ENCODE measurements at places on chromosomes 13 and 19.
A peak's percentile ranks its signal among the peaks of the same experiment; 100 is the strongest.

DNA sequence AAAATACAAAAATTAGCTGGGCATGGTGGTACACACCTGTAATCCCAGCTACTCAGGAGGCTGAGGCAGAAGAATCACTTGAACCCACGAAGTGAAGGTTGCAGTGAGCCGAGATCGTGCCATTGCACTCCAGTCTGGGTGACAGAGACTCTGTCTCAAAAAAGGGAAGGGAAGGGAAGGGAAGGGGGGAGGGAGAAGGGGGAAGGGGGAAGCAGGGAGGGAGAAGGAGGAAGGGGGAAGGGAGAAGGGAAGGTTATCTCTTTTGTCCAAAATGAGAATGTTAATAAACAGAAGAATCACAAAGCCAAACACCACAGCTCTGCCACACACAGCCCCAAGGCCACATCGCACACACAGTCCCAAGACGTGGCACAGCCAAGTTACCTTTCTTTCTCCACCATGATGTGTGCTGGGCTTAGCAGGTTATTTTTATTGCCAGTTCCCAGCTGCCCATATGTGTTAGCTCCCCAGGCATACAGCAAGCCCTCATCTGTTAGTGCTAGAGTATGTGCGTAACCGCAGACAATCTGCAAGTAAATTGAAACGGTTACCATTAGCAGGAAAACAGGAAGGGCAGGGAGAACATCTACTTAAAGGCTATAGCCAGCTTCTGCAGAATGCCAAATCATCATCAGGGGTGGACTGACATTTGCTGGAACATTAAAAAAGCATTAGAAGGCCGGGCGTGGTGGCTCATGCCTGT, 34.3 kb downstream of the RCBTB1 start:
- ATAC-seq, result no peak

DNA sequence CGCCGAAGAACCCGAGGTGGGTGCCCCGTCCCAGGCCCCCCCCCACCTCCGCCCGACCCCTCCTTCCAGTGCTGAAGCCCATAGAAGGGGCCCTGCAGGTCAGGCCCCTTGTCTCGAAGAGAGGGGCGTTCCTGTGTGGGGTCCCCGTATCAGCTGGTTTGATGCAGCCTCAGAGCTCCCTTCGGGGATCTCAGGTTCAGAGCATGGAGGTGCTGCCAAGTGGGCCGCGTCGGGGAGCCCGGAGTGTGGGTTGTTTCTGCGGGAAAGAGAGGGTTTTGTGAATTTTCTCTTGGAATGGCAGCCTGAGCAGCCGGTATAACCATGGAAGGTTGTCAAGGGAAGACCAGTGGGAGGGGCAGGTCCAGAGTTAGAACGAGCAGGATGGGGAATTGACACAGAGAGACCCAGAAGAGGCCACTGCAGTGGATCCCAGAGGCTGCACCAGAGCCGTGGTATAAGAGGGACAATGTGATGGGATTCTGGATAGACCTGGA, 384 bp downstream of the TRAPPC2B start:
- no peak for ATAC-seq

DNA sequence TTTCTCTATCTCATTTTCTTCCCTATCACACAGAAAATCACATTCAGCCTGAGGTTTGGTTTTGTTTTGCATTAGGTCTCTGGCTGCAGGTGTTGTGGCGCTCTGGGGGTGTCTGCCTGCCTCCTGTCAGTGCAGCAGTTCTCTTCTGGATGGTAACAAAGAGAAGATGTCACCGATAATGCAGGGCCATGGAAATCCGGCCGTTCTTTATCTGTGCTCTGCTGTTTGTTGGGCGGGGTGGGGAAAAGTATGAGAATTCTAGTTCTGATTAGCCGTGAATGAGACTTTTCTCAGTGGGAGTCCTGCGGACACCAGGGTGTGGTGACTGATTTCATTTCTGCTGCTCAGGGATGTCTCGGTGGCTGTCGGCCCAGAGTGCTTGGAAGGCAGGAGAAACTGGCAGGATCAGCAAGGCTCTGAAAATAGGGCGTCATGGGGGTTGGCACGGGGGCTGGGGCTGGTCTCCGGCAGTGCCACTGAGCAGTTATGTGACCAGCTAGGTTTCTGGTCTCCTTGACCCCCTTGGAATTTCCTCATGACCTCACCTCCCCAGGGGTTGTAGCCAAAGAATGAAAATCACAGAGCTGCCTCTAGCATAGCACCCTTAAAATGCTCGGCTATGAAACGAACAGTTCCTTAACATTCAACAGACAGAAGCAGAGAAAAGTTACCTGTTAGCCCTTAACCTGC, 5.0 kb downstream of the RNF113B start:
- no peak for ATAC-seq

GRCh38 chr13:26475176-26476110, 82.0 kb upstream of the WASF3 start:
- ATAC-seq, result no peak

DNA sequence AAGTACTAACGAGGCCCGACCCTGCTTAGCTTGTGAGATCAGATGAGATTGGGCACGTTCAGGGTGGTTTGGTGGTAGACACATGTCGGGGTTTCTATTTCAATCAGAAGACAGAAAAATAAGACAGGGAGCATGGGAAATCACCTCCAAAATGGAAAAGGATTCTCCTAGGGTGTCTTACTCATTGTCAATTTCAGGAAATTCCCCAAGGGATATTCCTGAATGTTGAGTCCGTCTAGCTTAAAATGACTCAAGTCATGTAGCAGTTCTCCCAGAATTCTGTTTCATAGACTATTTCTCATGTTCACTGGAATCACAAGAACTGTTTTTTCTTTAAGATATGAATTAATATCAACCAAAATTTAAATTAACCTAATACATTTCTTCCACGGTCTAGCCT, 380.1 kb downstream of the EFNB2 start:
- no peak for ATAC-seq

DNA sequence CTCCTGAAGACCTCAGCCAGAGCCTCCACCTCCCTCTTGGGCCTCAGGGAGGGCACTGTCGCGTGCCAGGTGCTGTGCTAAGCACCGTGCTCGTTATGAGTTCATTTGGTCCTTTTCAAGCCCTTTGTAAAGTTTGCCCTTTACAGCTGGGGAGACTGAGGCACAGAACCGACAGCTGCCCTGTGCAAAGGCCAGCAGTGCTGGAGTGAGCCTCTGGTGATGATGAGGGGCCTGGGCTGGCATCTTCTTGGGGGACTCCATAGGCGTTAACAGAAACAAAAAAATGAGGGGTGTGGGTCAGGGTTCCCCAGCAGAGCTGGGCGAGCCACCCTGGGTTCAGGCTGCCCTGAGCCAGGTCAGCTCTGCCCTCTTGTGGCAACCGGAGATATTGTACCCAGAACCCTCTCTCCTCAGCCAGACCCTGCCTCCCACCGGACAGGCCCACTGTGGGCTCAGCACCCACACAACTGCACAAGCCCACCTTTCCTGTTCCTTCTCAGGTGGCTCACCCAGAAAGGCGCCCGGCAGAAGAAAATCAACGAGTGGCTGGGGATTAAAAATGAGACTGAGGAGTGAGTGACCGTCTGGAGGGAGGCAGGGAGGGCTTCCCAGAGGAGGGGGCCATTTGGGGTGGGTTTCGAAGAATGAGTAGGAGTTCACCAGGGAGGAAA, 5.5 kb upstream of the IFI30 start:
- ATAC-seq, result peak; percentile 93

- ATAC-seq, result no peak
These were observed 563.7 kb downstream of the EFNB2 start for GRCh38 chr13:105971738-105972137.

DNA sequence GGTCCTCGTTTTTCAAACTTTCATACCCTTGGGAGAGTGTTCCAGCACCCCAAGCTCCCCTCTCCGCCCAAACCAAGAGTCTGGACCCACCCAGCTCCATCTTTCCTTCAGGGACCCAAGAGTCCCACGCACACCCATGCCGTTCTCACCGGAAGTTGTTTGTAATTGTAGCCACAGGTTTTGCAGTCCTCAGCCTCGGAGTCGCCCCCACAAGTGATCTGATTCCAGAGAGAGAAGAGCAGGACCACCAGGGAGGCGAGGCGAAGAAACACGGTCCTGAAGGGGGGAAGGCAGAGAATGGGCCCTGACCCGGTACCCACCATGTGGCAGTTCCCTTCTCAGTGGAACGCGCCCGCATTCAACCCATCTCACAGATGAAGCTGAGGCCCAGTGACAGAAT, 3.4 kb upstream of the LENG1 start:
- no peak for ATAC-seq

DNA sequence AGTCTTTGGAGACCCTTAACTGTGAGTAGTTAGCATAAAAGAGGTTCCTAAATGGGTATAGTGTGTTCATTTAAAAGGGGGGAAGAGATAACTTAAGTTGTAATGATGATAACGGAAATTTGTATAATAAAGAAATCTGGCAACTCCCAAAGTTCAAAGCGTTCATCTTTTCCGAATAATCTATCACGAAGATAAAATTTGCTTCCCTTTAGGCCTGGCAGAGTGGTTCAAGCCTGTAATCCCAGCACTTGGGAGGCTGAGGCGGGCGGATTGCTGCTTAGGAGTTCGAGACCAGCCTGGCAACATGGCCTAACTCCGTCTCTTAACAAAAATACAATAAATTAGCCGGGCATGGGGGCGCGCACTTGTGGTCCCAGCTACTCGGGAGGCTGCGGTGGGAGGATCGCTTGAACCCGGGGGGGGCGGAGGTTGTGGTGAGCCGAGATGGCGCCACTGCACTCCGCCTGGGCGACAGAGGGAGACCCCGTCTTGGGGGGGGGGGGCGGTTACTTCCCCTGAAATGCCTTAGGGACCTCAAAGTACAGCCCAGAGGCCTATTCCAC, 934 bp downstream of the N4BP2L2 start:
- ATAC-seq, result no peak

GRCh38 chr13:44768775-44769581, 192.8 kb upstream of the TSC22D1 start:
- ATAC-seq, result peak; percentile 77

GRCh38 chr13:41470196-41470595, 12.8 kb downstream of the RGCC start:
- ATAC-seq, result peak; percentile 81

- ATAC-seq, result no peak
These were observed 209.1 kb downstream of the IRS2 start for GRCh38 chr13:109577191-109577700.

DNA sequence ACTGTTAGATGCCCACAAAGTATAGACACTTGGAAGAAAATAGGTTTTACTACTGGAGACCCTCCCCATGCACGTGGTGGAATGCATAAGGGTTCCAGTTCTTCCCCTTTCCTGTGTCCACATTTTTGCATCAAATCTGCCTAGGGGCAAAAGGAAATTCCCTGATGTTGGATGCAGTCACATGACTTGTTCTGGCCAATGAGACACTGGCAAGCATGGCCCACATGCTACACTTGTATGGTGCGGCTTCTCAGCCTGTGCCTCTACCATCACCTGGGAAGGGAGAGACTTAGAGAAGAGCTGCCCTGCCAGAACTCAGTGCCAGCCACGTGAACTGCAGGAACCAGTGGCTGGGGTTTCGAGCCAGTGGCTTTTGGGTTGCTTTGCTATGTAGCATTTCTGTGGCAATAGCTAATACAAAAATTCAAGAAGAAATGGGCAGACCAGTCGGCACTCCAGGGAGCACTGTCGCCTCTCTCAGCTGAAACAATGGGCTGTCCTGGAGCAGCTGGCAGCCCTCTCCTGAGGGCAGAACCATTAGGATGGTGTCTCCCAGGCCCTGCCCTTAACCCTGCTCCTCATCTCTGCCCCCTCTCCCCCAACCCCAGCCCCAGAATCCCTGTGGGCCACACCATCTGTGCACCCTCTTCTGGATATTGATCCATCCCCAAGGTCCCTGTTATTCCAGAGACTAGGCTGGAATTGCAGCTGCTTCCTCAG, 634.0 kb downstream of the UQCRFS1 start:
- ATAC-seq, result no peak

- ATAC-seq, result no peak
These were observed 33.9 kb downstream of the PDE4A start for GRCh38 chr19:10454267-10454666.

- peak; percentile 13 for ATAC-seq
These were observed 10.5 kb upstream of the ELF1 start for GRCh38 chr13:41029629-41030028.
